ENCODE measurements at places on chromosomes 1 and 21.

GRCh38 chr1:77030401-77031105 is 163.3 kb downstream of the ST6GALNAC5 start:
- no peak for DNase-seq

DNA sequence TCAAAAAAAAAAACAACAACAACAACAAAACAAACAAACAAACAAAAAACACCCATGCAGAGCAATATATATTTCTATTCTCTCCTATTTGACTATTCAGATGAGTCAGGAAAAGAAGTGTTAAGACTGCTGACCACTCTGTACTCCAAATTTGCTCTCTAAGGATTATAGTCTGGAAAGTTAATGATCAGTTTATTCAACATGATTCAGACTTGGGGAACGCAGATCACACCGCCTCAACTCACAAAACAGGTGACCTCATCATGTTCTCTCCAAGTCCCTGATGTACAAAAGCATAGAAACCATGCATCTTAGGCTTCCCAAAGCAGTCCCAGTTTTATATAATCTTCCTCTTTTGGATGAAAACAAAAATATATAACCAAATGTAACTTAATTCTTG is 51.9 kb upstream of the PRRC2C start:
- no peak for DNase-seq

GRCh38 chr1:203475012-203475981 is at the start of gene PRELP:
Gene PRELP, plus strand, starts transcription at chr1:203475806. Its CDS starts 7,379 bp downstream, at chr1:203483185.
- no peak for DNase-seq

DNA sequence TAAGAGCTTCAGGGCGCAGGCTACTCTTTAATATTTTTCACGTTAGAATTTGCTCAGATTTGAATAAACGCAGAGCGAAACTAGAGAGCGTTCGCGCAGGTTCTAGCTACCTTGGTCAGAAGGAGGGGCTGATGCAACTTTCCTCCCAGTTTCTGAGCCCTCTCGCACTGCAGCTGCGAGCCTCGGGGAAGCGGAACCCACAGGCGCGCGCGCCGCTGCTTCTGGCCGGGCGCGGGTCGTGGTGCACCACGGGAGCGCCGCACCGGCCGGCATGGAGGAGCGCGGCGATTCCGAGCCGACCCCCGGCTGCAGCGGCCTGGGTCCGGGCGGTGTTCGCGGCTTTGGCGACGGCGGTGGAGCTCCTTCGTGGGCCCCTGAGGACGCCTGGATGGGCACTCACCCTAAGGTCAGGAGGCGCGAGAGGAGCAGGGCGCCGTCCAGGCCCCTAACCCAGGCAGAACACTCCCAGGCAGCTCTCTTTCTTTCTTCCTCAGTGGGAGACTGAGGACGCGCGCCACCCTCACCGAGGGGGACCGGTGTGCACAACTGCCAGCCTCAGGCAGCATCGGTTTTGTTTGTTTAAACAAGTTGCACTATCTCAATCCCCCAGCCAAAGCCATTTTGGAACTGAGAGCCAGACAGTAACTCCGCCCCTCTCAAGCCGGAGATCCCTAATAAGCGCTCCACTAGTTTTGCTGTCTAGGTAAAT is at the start of gene TSEN15:
Gene TSEN15 (plus strand): TSS at position 246 of the 709 bp plus-strand sequence. CDS start 26 bp downstream, at position 272.
- DNase-seq, result peak; percentile 64

GRCh38 chr21:41675574-41675973 is 91.3 kb downstream of the RIPK4 start:
- DNase-seq, result no peak

DNA sequence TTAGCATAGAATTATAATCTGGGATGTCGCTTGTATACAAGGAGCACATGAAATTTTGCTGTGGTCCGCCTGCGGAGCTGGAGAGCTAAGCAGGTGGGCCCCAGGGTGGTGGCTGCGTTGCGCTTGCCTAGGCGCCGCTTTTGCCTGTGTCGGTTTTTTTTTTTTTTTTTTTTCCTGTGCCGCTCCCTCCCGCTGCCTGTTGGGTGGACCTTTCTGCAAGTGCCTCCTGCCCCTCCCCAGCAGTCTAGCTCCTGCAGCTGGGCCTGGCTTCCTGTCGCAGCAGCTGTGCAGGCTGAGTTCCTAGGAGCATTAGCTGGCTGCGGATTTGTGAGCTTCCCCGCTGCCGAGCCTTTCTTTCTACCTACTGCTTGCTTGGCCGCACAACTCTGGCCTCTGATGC is 20.6 kb downstream of the PYHIN1 start:
- DNase-seq, result no peak

DNA sequence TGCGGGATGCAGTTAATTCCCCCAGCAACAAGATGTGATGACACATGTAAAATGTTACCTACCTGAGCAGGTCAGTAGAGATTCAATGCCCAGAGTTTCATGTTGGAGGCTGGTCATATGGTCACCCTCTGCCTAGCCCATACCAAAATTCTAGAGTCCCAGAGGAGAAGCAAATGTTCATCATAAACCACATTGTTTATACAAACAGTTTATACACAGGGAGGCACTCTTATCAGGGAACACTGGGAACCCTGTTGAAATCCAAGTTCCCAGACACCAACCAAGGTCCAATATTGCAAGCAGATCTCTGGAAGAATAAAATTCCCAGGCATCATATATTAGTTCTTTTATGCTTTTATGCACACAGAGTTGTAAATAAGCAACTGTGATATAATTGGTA is 10.5 kb downstream of the HAO2 start:
- DNase-seq, result no peak

DNA sequence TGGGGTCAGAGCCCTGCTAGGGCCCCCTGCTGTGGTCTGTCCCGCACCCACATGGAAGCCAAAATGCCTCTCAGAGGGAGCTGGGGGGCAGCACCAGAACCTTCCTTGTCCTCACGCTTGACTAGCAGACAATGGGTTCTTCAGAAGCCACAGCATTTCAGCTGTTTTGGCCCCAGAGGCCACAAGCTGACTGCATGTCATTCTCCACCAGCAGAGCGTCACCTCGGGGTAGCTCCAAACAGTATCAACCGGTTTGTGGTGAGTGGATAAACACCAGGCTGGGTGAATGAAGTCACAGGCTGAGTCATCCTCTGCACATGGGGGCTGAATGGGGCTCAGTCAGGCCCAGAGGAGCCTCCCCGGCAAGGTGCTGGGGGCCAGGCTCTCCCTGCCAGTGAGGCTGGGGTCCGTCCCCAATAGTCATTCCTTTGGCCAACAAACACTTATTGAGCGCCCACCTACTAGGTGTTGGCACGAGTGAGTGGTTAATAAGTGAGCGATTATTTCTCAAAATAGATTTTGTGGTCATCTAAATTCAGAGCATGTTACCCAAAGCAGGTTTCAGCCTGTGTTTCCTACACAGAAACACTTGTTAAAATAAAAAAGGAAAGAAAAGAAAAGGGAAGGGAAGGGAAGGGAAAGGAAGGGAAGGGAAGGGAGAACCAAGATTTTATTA is 9.1 kb downstream of the OLIG1 start:
- DNase-seq, result no peak

DNA sequence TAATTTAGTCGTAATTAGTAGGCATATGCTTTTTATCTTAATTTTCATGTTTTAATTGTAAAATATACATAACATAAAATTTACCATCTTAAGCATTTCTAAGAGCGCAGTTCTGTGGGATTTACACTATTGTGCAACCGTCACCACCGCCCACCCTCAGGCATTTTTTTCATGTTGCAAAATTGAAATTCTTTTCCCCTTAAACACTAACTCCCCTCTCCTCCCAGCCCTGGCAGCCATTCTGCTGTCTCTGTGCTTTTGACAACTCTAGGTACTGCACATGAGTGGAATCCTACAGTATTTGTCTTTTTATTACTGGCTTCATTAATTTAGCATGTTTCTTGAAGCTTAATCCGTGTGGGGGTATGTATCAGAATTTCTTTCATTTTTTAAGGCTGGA is 7.8 kb downstream of the PIK3CD start:
- no peak for DNase-seq

DNA sequence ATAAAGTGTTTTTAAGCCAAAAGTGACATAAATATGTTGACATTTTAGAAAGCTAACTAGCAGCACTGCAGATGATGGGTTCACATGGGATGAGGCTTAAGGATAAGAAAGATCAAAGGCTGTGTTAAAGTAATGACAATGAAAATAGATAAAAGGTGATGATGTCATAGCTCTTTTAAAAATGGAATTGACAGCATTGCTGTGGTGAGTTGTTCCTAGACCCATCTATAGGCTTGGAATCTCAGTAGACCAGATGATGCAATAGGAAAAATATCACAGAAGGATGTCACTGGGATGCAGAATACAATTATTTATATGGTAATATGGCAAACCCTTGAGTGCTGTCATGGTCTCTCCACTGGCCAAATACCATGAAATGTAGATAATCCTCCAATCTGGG is 286.0 kb downstream of the PLA2G4A start:
- DNase-seq, result no peak

DNA sequence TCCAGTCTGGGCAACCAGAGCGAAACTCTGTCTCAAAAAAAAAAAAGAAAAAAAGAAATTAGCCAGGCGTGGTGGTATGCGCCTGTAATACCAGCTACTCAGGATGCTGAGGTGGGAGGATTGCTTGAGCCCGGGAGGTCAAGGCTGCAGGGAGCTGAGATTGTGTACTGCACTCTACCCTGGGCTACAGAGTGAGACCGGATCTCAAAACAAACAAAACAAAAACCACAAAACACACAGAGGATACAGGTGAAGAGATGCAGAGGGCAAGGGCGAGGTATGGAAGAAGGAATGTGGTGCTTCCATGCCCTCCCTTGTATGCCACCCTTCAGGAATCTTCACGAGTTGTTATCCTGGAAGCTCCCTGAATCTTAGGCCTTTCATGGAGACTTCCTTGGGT is 68.5 kb downstream of the NDUFS5 start:
- no peak for DNase-seq

- no peak for DNase-seq
Observed at GRCh38 chr1:221961532-221962292, 219.8 kb upstream of the DUSP10 start.

DNA sequence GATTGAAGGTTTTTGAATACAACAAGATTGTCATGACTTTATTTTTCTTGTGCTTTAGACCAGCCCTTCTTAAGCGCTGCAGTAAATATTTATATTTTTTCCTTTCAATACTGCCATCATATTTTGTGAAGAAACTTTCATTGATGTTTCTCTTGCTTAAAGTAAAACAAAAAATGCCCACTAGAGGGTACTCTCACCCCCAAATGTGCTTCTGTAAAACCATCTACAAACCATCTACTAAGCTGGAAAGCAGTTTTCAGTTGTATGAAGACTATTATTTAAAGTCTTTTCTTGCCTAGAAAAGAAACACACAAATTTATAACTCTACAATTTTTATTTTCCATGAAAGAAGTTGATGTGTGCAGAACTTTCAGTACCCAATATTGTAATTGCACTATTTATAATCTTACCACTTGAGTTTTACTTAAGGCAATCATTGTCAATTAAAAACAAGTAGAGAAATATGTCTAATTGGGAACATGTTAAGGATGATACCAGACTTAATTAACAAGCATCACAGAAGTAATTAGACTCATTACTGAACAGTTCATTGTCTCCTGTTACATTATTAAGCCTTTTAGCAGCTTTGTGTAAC is 10.7 kb downstream of the LEPR start:
- no peak for DNase-seq

DNA sequence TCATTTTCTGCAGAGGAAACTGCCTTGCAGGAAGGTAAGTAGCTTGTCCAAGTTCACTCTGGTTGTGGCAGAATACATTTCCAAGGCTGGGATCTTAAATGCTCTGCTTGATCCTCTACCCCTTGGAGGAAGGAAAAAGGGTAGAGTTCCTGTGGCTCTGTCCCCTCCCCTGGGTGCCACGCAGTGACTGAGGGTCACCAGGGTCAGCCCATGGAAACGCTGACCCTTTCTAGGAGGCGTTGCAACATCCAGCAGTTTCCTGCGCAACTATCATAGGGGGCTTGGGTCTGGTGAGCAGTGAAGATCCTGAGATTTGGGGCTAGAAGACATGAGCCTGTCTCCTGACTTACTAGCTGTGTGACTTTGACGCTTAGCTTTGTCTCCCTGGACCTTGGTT is 29.4 kb upstream of the EPS8L3 start:
- DNase-seq, result no peak

DNA sequence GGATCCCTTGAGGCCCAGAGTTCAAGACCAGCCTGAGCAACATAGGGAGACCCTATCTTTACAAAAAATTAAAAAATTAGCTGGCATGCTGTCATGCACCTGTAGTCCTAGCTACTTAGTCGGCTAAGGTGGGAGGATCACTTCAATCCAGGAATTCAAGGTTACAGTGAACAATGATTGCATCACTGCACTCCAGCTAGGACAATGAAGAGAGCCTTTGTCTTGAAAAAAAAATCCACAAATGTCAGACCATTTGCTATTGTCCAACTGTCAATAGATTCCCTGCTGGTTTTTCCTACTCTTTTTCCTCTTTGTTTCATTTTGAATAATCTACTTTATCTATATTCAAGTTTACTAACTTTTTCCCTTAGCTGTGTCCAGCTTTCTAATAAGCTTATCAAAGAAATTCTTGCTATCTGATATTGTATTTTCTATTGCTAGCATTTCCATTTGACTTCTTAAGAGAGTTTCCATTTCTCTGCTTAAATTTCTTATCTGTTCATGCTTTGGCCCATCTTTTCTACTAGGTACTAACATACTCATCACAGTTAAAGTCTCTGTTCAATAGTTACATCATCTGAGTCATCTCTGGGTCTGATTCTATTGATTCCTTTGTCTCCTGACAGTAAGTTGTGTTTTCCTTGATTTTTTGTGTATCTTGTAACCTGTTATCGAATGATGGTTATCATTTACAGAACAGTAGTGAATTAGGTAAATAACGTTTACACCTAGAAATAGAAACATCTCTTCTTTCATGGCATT is 14.8 kb downstream of the MT1HL1 start:
- no peak for DNase-seq

GRCh38 chr1:42340901-42341300 is 5.9 kb upstream of the FOXJ3 start:
- DNase-seq, result no peak

- no peak for DNase-seq
Observed at GRCh38 chr1:176939993-176940392, 224.5 kb downstream of the ASTN1 start.

GRCh38 chr1:57024428-57024827 is 58.6 kb upstream of the C8B start:
- DNase-seq, result no peak

All from stimulated activated CD8-positive, alpha-beta memory T cell treated with anti-CD3 and anti-CD28 coated beads, Interleukin-15, amount 100 ng/mL, for 24 hours (primary cell).